ENCODE measurements at places on chromosomes 6 and 20.
A peak's percentile ranks its signal among the peaks of the same experiment; 100 is the strongest.

GRCh38 chr6:74250161-74250818 lies 554.3 kb downstream of the CD109 start:
- no peak for DNase-seq

DNA sequence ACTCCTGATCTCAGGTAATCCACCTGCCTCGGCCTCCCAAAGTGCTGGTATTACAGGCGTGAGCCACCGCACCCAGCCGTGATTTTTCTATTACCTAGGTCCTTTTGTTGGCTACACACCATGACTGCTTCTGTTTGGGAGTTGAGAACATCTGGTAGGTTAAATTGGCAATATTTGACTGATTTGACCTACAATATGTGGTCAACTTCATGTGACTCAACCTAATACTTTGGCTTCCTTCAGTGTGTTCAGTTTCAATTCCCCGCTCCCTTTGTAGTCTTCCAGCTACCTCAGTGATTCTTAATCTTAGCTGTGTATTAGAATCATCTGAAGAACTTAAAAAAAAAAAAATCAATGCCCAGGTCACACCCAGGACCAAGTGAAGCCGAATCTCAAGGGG lies 47.4 kb downstream of the MYB start:
- DNase-seq = no peak

DNA sequence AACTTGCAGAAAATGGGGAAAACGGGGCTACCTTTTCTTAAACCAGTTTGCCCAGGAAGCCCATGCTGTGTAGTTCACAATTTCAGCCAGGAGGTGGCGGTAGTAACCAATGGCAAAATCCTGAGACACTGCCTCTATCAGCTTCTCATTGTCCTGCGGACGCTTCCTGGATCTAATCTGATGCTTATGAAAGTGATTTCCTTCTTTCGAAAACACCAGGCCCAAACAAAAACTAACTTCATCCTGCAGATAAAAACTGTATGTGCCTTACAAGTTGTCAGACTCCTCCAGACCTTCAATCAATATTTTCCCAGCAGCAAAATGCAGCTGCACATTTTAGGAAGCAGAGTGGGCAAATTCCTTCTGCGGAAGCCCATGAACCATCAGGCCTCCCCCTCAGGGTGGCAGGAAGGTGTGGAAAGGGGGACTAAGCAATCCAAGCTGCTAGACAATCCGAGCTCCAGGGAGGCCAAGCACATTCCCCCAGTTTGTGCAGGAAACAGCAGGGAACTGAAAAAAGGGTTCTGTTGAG lies 88.5 kb downstream of the LY86 start:
- peak; percentile 73 for DNase-seq

GRCh38 chr20:23641936-23642751 lies 4.4 kb upstream of the CST3 start:
- DNase-seq = no peak

DNA sequence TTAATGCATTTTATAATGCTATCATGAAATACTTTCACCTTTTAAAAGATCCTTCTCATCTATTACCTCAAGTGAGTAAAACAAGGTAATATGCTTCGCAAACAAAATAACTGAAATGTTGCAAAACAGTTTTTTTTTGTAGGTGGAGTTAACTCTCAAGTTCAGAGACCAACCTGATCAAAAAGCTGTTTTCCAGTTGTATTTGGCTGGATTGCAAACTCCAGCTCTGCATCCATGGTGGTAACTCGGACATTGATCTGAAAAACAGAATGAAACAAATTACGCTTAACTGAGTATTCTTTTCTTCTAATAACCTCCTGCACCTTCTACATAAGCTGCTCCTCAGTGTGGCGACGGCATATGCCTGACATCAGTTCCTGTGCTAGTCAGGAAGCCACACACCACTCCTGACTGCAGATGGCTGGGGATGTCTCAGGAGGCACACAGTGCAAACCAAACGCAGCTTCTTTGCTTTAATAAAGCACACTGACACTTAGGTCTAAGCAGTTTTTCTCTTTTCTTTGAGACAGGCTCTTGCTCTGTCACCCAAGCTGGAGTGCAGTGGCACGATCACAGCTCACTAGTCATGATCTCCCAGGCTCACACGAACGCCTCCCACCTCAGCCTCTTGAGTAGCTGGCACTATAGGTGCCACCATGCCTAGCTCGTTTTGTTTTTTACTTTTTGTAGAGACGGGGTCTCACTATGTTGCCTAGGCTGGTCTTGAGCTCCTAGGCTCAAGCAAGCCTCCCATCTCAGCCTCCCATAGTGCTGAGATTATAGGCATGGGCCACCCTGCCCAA lies 29.9 kb downstream of the EZR start:
- peak; percentile 68 for DNase-seq

- DNase-seq = no peak
Measured at GRCh38 chr6:2460216-2460745, 214.9 kb upstream of the GMDS start.

GRCh38 chr20:21715193-21715881 lies 9.9 kb downstream of the PAX1 start:
- DNase-seq = no peak
